ENCODE measurements at places on chromosomes 3 and 15.

DNA sequence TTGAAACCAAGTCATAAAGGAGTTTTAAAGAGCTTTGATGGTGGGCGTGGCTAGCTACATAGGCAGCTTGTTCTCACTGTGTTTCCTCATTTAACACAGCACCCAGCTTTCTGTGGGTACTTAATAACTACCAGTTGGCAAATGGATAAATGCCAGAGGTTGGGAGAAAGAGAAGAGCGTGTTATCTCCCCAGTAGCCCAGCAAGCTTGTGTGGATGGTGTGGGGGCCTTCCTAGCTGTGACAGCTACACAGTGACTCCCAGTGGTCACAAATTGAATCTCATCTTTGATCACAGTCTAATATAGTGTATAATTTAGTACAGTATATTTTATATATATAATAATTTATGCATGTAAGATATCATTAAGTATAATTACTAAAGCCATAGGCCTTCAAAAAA lies 984.1 kb downstream of the EPHA3 start:
- no peak for DNase-seq

DNA sequence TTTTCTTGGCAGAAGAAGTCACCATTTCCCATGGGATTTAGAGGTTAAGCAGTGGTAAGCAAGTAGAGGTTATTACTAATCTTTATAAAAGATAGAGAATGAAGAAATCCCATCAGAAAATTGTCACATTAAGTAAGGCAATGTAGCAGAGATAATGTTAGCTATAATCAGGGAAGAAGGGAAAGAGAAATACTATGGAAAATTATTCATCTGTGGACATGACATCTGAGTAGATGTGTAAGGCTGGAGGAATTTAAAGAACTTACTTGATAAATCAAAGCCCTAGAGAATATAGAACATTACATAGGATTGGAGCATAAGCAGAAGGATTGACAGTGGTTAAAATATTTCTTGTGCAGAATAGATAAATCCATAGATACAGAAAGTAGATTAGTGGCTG lies 553.1 kb upstream of the CBLB start:
- no peak for DNase-seq

DNA sequence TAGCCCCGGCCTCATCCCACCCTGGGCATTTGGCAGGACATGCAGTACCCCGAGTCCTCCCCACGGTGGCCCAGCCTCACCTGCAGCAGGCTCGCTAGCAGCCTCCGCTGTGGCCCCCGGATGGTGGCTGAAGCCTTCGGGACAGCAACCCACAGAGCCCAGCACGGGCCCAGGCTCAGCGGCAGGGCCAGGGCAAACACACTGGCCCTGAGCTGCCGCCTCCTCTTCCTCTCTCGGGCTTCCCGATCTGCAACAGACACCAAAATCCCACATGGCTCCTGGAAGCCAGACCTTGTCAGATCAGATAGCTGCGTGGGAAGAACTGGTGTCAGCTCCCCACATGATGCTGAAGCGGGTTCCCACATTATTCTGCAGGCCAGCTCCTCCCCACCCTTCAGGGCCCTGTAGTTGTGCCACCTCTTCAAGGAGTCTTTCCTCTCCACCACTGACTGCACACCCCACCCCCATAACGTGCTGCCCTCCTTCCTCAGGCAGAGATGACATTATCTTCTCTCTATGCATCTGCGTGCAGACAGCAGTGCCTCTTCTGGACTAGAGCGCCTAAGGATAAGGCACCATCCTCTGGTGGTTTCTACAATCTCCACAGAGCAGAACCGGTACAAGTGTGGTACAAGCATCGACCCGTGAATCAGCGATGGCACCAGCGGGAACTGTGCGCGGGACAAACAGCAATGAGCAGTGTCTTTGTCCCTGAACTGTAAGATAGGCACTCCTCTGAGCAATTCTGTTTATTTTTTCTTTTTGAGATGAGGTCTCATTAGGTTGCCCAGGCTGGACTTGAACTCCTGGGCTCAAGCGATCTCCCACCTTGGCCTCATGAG lies 9.5 kb downstream of the TMEM44 start:
- no peak for DNase-seq

DNA sequence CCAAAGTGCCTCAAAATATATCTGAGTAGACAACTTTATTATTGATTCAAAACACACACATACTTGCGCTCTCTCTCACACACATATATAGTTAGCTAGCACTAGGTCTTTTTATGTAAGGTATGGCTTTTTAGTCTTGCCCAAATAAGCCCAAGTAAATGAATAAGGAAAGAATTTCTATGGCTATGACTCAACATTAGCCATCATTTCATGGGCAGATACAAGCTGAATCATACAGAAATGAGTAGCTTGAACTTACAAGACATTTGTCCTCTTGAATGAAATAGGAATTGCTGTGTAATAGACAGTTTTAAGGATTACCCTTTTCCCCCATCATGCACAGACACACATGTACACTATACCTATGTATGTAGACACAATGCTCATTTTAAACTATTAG lies 4.9 kb downstream of the CADPS start:
- no peak for DNase-seq

GRCh38 chr3:37457378-37458065 lies 283.1 kb upstream of the LRRFIP2 start:
- no peak for DNase-seq

DNA sequence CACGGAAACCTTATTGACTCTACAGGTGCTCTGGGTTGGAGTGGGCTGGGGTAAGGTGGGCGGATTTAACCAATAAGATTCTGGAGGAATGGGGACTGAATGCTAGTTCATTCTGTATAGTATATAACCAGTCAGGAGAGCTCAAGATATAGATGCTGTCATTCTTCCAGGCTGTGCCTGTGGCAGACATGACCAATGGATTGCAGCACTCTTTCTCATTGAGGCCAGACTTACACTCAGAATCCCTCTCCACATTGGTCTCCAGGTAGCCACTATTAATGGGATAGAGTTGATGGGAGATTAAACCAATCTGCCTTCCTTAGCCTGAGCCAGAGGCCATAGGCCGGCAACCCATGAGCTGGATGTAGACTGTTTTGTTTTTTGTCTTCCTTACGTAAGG lies 82.8 kb upstream of the MEF2A start:
- DNase-seq, result no peak

DNA sequence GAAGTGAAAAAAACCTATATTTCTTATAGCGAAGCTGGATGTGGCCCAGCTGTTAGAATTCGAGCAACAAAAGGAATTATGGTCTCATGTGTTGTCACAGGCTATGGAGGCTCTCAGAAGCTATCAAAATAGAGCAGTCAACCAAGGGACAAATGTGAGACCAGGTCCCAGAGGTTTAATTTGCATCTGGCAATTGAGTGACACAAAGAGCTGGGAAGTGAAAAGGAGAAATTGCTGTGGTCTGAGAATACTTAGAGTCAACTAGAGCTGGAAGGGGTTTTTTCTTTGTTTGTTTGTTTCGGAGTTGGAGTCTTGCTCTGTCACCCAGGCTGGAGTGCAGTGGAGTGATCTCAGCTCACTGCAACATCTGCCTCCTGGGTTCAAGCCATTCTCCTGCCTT lies 61.3 kb upstream of the SMAD3 start:
- no peak for DNase-seq

GRCh38 chr3:185760088-185760487 lies 64.8 kb downstream of the IGF2BP2 start:
- no peak for DNase-seq

DNA sequence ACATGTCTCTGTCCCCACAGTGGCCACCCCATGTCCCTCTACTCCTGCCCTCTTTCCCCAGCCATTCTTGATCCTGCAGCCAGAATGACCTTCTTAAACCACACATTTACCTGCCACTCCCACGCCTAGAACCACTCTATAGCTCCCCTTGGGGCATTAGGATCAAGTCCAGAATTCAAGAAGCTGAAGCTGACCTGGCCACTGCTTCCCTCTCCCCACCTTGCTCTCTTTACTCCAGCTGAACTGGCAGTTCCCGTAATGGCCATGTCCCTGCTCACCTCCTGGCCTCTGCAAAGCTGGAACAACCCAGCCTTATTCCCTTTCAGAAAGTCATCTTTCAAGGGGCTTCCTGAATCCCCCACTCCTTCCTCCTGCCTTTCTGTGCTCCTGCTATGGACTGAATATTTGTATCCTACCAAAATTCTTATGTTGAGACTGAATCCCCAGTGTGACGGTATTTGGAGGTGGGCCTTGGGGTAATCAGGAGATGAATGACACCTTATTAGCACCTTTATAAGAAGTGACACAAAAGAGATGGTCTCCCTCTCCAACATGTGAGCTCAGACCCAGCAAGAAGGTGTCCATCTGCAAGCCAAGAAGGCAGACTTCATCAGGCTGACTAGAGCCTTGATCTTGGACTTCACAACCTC lies 3.8 kb downstream of the CSRNP1 start:
- no peak for DNase-seq

DNA sequence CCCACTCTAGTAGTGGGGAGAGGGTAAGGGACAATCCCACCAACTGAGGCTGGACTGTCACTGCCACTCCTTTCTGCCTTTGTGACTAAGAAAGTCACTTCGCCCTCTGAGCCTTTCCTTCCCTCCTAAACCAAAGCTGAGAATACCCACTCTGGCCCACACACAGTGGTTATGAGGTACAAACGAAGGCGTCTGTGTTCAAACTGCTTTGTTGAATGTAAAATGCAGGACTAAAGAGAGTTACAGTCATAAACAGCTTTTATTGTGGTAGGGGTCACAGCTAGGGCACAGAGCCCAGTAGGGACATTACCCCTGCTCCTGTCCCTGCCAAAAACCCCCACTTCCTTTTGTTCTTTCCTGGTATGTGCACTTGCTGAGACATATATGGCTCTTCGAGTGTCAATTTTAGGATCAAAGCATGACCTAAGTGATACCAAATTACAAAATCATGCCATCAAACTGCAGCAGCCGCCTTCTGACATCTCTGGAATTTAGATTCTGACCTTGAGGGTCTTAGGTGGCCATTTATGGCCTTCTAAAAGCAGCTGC lies 45.1 kb downstream of the CTDSPL start:
- DNase-seq, result no peak

- DNase-seq, result no peak
Observed at GRCh38 chr3:129881261-129881660, 12.2 kb downstream of the TMCC1 start.

DNA sequence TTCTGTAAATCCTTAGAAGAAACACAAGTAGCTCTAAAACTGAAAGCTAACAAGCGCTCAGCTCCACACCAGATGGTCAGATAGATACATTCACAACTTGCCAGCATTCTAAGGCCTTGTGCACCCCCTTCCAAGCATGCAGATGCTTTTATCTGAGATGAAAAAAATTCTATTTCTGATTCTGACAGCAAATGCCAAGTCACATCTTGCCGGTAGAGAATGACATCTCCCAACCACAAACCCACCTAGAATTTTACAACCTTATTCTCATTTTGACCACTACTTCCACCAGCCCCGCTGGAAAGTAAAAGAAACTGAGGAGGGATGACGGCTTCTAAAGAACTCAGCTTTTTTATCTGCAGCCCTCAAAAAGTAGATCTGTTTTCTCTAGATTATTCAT lies 57.7 kb downstream of the SUMF1 start:
- no peak for DNase-seq

DNA sequence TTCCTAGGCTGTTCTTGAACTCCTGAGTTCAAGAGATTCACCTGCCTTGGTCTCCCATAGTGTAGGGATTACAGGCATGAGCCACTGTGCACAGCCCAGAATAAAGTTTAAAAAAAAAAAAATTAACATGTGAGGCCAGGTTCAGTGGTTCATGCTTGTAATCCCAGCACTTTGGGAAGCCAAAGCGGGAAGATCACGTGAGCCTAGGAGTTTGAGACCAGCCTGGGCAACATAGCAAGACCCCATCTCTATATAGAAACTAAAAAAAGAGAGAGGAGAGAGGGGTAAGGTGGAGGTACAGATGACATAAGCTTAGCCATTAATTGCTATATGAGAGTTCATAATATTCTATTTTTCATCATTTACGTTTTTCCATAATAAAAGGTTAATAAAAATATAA lies 21.5 kb downstream of the ZNF148 start:
- DNase-seq, result no peak

Measured in naive thymus-derived CD8-positive, alpha-beta T cell (primary cell).